ENCODE measurements at places on chromosomes 11 and 22.

DNA sequence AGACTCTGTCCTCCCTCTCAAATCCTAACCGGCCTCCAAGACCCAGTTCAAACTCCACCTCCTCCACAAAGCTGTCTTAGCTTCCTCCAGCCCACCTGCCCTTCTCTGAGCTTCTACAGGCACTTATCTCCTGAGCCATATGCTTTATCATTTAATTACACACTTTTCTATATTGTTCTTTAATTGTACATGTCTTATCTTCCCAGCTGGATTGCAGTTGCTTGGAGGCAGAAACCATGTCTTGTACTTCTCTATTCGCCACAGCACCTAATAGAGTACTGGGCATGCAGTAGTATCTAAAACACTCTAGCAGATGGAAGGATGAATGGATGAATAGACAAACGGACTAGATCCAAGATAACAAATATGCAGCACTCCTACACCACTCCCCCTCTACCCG, 11.3 kb downstream of the TRIM29 start:
- DNase-seq: no peak

DNA sequence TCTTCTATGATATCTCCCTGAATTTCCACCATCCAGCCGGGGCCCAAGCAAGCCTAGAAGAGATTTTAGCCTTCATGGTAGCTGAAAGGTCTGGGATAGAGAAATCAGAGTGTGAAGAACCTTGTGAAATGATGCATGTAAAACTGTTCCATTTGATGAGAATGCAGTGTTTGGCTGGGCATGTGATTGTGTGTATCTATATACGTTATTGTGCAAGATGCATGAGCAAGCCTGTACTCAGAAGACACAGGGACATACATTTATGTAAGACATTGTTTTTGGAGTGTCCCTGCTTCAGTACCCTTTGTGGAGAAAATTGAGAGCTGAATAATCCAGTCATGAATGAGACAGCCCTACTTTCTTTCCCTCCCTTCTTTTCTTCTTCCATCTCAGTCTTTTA, 15.2 kb upstream of the OR52K2 start:
- no peak for DNase-seq

DNA sequence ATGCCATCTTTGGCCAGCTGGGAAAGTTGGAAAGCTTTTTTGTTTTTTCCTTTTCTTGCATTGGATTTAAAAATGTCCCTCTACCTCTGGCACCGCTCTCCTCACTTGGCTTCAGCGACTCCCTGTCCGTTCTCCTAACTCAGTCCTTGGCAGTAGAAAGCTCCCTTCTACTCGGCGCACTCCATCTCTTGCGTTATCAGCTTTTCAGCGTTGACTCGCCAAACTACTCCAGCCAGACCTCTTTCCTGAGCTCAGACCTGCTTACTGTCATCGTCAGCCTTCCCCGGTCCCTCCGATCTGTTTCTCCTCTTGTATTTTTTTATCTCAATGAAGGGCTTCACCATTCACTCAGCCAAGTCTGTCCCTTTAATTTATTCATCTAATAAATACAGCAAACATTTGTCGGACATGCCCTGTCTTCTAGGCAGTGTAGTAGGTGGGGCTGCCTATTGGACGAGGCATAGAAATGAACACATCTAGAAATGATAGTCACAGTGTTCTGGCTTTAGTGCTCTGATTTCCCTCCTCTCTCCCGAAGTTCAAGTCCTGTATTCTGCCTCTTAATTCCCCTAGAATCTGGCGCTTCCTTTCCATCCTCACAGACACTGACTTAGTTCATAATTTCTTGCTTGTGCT, 839 bp downstream of the CEP164 start:
- DNase-seq: no peak

GRCh38 chr11:2789331-2789730, 89.5 kb upstream of the KCNQ1OT1 start:
- DNase-seq: no peak

All from Caki2 (cell line).